T-helper 2 cell (primary cell): ENCODE measurements at places on chromosomes 11 and 22.

DNA sequence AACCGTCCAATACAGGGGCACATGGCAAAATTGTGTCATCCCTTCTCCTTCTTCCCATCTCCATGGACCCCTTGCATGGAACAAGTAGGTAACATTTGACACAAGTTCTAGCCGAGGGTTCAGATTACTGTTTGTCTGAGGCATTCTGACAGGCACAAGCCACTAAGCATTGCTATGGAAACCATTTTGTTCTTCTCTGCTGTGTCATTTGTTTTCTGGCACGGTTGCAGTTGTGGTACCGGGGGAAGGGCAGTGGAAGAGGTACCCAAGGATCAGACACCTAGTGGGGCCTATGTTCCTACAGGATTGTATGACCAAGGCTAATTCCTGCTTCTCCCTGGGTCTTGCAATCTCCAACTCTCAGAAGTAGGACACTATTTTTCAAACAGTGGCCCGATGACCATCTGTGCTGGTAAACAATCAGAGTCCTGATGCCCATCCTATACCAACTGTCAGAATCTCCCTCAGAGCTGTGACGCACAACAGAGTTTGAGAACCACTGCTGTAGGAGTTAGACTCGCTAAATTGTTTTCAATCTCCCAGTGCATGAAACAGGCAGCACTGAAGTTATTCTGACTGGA lies 69.3 kb downstream of the KCNC1 start:
- no peak for DNase-seq

DNA sequence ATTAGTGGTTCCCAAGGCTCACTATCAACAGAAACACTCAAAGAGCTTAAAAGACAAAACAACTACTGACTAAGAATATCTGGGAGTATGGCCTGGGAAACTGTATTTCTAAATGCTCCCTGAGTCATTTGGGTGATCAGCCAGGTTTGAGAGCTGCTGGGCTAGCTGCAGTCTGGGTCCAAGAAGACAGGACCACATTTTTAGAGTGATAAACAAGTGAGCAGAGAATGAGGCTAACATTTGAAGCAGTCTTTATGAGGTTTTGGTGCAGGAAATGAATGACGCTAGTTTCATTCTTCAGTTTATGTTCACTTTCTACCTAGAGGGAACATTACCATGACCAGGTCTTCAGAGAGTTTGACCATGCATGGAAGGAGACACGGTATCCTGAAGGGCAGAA lies 97.7 kb downstream of the TEAD1 start:
- no peak for DNase-seq

DNA sequence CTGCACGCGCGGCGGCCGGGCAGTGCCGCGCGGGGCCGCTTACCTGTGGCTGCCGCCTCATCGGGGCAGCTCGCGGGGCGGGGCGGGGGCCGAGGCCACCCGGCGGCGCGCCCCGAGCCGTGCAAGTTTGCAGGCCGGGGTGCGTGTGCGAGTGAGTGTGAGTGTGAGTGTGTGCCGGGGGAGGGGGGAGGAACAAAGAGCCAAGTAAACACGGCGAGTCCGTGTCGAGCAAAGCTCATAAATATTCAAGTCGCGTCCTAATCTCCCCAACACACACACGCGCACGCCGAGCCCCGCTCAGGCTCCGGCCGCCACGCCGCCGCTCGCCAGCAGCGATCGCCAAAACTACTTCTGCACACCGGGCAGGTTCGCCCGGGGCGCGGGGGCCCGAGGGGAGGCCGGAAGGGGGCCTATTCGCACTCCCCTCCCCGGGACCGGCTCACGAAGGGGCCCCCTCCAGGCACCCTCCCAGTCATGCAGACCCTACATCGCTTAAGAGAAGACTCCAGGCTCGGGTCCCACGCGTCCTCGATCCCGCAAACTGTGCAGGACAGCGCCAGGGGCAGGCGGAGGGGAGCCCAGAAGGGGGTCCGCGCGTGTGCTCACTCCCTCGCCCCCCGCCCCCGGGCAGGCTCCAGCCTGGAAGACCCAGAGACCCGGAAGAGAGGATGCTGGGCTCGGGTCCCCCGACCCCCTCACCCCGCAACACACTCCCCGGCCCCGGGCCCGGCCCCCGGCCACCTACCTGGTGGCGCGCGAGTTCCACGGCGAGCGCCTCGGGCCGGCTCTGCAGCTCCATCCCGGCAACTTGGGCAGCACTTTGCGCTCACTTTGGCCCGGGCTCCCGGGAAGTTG lies 827 bp downstream of the PHF21B start:
- DNase-seq: no peak

DNA sequence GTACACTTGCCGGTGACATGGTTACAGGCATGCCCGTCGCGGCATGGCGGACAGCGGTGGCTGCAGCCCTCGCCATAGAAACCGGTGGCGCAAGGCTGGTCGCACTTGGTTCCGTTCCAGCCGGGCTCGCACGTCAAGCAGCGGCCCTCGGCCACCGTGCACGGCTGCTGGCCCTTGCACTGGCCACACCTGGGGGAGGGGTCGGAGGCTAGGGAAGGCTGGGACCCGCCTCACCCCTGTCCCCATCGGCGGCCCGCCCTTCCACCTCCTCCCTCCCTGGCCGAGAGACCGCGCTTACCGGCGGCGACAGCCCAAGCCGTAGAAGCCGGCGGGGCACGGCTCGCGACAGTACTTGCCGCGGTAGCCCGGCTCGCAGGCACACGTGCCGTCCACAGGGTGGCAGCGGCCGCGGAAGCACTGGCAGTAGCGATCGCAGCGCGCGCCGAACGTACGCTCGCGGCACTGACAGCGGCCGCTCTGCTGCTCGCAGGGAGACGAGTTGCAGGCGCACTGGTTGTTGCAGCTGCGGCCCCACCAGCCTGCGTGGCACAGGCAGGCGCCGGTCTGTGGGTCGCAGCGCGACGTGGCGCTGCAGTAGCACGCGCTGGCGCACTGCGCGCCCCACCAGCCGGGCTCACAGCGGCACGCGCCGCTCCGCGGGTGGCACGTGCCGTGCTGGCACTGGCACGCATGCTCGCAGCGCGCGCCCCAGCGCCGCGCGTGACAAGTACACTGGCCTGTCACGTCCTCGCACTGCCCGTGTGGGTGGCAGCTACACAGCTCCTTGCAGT lies 6.7 kb downstream of the SCARF2 start:
- peak; percentile 24 for DNase-seq

GRCh38 chr11:130671801-130672700 lies 223.6 kb downstream of the ADAMTS15 start:
- no peak for DNase-seq

GRCh38 chr11:1632053-1632714 lies 2.6 kb downstream of the KRTAP5-5 start:
- no peak for DNase-seq

DNA sequence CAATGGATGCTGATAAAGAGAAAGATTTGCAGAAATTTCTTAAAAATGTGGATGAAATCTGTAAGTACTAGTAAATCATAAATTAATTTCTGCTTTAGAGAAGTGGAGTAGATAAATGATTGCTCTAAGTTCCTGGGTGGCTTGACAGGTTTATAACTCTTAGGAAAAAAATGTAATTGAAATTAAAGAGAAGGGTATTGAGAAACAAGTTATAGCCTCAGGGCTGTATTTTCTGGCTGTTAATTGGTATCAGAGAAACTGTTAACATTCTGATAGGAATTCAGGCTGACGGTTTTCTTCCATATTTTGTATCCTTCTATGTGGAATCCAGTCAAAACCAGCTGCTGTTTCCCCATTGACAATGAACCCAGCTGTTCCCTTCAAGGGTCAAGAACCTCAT lies 1.9 kb downstream of the TTC12 start:
- no peak for DNase-seq

DNA sequence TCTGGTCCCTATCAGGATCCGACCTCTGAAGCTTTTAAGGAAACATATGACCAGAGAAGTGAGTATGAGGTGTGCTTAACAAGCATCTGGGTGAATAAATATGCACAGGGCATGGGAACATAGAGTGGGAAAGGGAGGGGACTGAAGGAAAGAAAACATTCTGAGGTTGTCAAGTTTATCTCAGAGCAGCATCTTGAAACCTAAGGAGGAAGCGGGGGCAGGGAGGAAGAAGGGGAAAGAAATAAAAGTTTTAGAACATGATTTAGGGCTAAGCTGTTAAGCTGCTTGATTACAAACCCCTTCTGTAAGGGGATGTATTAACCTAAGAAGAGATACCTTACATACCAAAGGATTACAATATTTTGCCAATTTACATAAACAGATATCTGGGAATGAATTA lies 24.0 kb upstream of the SC5D start:
- DNase-seq: no peak

DNA sequence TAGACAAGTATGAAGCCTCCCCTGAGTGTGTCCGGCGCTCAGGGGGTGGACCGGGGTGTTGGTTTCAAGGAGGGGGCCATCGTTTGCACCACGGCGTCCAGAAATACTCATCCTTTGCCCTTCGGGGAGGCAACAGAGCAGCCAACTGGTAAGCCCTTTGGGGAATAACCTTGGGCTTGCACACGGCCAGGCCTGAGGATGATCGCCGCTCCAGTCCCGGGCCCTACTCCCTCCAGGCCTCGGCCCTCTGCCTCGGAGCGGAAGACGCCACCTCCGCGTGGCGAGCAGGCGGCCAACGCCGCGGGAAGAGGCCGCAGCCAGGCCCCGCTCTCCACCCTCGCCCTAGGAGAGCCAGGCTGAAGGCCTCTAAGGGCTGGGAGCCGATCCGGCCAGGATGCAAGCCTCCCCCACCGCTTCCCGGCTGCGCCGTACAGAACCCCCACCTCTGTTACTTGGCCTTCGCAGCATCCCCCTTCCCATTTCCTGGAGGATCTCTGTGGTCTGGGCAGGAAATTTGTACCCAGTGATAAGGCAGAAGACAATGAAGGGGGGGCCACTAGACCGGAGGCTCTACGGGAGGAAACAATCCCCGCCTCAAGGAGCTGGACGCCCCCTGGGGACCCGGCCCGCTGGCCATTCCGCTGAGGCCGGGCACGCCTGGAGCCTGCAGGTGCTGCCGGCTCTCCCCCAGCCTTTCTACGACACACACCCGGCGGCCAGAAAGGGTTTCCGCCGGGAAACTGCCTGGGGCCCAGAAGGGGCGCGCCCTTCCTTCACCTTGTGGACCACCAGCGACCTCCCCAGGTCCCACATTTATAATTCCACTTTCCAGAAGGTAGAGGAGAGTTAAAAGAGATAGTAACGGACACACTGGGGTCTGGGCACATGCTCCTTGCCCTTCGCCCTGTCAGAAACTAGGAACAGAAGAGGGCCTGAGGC lies 2.6 kb downstream of the ESAM start:
- DNase-seq: no peak

DNA sequence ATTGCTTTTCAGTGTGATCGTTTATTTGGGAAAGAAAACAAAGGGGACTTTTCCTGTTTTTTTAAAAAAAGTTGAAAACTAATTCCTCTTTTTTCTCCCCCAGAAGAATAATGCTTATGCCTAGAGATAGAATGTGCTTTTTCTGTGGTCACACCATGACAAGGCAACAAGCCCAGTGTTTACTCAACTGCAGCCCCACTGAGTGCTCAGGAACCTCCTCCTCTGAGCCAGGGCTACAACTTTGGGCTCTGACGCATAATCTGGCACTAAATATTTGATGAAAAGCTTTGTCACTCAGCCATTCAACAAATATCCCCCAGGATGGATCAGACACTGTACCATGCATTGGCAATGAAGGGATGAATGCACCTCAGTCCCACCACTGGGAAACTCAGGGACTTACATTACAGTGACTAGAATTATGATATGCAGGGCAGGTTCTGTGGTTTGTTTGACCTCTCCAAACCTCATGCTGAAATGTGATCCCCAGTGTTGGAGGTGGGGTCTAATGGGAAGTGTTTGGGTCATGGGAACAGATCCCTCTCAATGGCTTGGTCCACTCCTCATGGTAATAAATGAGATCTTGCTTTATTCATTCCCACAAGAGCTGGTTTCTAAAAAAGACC lies 155.9 kb downstream of the CCDC34 start:
- DNase-seq: no peak

- DNase-seq: peak; percentile 68
Measured at GRCh38 chr11:316891-317301, 3.1 kb downstream of the IFITM1 start.

GRCh38 chr22:33986954-33987353 lies 66.7 kb upstream of the LARGE1 start:
- no peak for DNase-seq

DNA sequence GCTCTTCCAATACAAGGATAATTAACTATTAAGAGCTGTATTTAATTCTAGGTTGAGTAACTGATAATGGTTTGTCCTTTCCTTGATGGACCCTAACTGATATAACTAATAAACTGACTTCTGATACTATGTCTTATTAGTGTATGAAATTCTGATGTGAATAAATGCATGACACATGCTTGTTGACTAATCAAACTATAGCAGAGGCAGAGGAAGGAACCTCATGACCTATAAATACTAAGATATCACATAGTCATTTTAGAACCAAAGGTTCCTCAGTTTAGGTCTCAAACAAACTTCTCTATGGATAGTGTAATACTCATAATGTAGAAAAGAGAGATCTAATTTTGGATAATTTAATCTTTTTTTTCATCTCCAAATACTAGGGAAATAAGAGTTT lies 4.8 kb upstream of the HBD start:
- no peak for DNase-seq

DNA sequence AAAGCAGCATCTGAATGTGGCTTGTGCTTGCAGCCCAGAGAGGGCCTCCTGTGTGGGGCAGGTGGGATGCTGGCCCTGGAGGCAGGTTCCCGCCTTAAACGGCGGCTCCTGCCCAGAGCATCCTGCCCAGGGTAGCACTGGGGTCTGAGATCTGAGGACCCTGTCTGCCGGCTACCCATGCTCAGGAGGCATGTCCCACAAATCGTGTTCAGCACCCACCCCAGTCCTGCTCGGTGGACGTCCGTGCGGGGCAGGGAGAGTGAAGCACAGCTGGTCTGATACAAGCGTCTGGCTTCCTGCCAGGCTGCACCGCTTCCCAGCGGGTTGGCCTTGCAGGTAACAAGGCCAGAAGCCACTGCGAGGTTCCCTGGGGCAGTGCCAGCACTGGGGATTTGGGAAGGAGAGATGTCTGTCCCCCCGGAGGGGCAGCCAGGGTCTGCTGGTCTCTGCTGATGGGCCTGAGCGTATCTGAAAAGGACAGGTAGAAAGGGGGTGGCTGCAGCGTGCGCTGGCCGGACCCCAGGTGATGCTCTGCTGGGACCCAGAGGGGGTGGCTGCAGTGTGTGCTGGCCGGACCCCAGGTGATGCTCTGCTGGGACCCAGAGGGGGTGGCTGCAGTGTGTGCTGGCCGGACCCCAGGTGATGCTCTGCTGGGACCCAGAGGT lies 3.6 kb downstream of the TRABD start:
- no peak for DNase-seq

- no peak for DNase-seq
Measured at GRCh38 chr11:125082611-125083311, 19.7 kb downstream of the SLC37A2 start.

- no peak for DNase-seq
Measured at GRCh38 chr11:19546325-19546724, 166.3 kb upstream of the NAV2 start.

DNA sequence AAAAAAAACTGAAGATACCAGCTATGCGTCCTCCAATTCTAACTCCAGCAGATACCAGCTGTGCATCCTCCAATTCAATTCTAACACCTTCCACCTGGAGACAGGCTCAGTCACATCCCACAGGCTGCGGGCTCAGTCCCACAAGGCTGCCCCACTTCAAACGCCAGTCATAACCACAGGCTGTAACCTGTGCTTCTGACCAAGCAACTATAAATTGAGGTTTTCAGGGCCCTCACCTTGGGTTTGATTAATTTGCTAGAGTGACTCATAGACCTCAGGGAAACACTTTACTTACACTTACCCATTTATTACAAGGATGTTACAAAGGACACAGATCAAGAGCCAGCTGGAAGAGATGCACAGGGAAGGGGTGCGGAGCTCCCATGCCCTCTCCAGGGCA lies 32.4 kb upstream of the MSANTD2 start:
- DNase-seq: no peak
